ENCODE measurements at places on chromosomes 5 and 9. TPM values are rescaled to one million over a fixed set of nuclear protein-coding genes. Genes with fewer than 3 reads are reported as not detected.

The HRCT1 gene
- total RNA-seq: not detected

DNA sequence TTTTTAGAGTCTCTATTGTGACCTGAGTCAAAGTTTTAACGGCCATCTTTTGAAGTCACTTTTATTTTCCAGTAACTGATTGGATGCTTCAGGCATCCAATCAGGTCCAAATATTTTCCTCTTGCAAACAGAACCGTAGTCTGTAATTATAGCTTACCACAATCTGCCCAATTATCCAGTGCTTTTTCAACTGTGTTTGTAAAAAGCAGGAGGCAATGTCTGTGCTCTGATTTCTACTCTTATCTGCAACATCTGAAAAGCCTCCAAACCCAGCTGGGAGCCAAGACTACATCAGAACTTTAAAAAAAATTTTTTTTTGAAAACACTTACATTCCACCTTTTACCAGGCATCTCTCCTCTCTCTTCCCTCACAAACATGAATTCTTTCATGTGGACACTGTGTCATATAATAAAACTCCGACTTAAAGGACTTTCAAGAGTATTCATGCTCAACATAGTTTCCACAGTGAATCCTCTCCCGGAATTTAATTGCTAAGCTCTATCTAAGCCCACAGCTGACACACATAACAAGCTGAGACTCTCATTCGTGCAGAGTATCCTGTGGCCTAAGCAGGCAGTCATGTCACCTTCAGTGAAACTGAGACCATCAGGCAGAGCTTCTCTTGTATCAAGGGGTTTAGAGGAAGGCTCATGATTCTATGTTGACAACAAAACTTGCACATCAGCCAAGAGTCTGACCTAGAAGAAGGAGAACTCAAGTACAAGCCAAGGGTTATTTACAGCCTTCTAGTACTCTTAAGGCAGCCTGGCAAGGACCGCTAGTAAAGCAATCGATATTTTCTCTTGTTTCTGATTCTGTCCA, 272.7 kb downstream of the TLE1 start:
- DNase-seq: no peak

GRCh38 chr5:109053995-109054417, 306.3 kb downstream of the FER start:
- no peak for DNase-seq

DNA sequence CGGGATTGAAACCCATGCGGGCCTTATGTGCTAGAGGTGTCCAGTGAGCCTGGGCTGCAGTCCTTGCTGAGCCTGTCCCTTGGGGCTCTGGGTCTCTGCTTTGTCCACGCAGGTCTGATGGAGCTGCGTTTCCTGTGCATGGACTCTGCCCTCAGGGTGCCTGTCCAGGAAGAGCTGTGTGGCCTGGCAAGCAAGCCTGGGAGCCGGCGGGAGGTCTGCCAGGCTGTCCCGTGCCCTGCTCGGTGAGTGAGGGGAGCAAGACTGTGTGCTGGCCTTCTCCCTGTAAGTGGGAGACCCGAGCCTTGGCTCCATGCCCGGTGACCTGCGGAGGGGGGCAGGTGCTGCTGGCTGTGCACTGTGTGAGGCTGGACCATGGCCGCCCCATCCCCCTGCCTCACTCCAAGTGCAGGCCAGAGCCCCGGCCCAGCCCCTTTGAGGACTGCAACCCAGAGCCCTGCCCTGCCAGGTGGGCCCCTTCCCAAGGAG, 11.2 kb upstream of the CACFD1 start:
- DNase-seq: no peak

GRCh38 chr5:129377504-129377903, 82.6 kb upstream of the ADAMTS19 start:
- DNase-seq: no peak

DNA sequence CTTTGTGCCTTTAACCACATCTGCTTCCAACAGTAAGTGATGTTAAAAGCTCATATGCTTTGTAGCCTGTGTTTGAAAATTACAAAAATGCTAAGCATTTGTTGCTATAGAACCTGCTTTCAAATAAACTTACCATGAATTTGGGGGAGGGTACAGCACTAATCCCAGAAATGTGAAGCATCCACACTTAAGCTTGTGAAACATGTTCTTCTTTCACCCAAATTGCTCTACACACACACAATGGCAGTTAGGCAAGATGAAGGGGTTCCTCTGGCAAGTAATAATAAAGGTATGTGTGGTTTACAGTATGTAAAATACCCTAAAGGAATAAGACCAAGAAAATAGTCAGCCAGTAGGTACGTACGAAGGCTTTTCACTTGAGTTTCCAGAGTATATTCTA, 165.6 kb downstream of the SMARCA2 start:
- no peak for DNase-seq
